ENCODE measurements at places on chromosomes 5 and 9. TPM values are rescaled to one million over a fixed set of nuclear protein-coding genes. Genes with fewer than 3 reads are reported as not detected.

- peak within 1 kb of the TSS; percentile 85 for H3K4me3 ChIP-seq
- H3K27ac ChIP-seq: peak within 1 kb of the TSS; percentile 98
- H3K36me3 ChIP-seq: no peaks in the 10 kb centered on the region
- peak; percentile 74 for DNase-seq
- H3K4me1 ChIP-seq: peaks cover 36% of the 10 kb centered on the region
- no peaks in the 10 kb centered on the region for H3K27me3 ChIP-seq
These were observed at the start of gene JADE2 for GRCh38 chr5:134524826-134525682. Gene JADE2, plus strand, starts transcription at chr5:134525670. Its CDS starts 10,188 bp downstream, at chr5:134535858.

Gene AGXT2
- polyA plus RNA-seq: 0.25 TPM

Gene SCAI
- polyA plus RNA-seq: 4.7 TPM

DNA sequence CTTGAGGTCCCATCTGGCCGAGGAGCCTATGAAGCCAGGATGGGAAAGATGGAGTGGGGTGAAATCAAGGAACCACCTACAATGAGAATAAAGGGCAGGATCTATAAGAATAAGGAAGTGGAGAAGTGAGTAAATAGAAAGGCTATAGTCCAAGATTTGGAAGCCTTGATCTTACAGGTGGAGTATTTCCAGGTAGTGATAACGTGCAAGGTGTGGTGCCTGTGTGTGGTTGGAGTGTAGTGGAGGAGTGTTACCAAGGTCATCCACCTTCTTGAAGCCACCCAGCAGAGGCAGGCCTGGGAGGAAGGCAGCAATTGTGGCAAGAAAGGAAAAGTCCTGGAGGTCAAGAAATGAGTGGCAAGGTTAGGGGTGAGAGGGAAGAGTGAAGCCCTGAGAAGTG, 72.9 kb downstream of the IQGAP2 start:
- H3K4me3 ChIP-seq: no peak overlapping the region
- no peaks in the 10 kb centered on the region for H3K4me1 ChIP-seq
- no peaks in the 10 kb centered on the region for H3K27me3 ChIP-seq
- H3K36me3 ChIP-seq: no peaks in the 10 kb centered on the region

Gene EXOSC2
- 15.3 TPM for polyA plus RNA-seq
